ENCODE measurements at places on chromosomes 2 and 18.

DNA sequence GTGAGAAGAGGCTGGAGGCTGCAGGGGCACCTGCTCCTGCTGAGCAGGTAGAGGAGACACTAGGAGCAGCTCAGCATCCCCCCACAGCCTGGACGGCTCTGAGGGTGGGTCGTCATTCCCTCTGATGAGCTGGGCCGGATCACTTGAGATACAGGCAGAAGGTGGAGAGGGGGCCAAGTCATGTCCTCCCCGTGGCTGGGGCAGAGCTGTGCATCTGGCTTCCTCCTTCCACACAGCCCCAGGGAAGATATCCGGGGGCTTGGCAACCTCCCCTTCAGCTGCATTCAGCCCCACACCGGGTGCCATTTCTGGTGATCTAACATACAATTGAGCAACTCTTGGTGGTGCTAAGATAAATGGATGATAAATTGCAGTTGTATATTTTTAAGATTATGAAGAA is 236.9 kb downstream of the LDLRAD4 start:
- no peak for DNase-seq

GRCh38 chr2:74572178-74572925 is 17.8 kb downstream of the DOK1 start:
- no peak for DNase-seq

- no peak for DNase-seq
These were observed 44.0 kb downstream of the ARHGEF33 start for GRCh38 chr2:38933653-38934052.

DNA sequence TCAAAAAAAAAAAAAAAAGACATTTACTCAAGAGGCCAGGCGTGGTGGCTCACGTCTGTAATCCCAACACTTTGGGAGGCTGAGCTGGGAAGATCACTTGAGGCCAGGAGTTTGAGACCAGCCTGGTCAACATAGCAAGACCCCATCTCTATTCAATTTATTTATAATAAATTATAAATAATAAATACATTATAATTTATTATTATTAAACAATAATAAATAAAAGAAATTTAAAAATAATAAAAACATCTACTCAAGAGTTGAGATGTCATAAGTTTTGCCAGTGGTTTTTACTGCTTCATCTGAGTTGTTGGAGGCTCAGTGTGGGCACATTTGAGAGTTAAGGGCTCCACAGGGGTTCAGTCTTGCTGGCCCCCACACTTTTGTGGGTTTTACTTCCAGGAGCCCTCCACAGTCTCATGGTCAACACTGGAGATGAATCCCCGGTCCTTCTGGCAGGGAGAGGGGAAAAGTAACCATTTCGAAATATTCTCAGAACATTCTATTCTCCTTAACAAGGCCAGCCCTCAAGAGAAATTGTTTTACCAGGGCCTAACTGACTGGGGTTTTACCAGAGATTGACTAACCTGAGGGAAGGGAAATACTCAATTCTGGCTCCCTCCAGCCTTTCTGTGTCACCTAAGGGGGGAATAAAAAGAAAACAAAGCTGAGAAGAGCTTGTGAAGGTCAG is 51.6 kb upstream of the NCOA1 start:
- DNase-seq: no peak

DNA sequence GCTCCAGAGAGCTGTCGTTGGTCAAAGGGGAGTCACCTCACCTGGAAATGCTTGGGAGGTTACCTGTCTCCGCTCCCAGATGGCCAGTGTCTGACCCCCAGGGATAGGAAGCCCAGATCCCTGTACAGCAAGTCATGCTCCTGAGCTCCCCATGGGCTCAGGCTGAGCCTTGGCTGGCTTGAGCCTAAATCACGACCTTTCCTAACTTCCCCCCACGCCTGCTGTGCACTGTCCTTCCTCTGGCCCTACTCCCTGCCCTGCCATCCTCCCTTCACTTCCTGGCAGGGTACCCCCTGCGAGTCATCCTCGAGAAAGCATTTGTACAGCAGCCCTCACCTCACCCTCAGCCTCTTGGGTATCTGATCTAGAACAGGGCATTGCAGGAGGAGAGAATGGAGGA is 9.2 kb upstream of the HDAC4 start:
- no peak for DNase-seq

DNA sequence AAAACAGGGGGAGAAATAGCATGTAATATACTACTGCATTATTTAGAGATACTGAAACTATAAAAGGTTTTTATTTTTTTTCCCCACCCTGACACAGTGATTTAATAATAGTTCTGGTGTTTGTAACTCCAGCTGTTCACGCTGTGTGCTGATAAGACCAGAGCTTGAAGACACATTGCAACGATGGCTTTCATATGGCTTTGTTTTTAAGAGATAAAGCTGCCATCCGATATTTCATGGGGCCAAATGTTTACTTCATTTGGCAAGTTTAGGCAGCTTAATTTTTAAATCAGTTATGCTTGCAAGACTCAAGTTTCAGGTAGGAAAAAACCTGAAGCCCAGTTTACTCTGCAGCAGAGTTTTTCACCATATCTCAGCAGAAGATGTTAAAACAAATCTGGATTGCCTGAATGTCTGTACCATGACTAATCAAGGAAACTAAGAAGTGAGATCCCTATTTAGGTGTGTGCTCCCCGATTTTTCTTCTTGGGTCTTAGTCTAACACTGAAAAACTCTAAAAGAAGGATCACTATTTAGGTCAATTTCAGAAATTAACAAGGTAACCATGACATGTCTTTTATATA is 508.6 kb downstream of the PARD3B start:
- no peak for DNase-seq

- peak; percentile 24 for DNase-seq
These were observed 54.8 kb upstream of the KLHL29 start for GRCh38 chr2:23330214-23330613.

DNA sequence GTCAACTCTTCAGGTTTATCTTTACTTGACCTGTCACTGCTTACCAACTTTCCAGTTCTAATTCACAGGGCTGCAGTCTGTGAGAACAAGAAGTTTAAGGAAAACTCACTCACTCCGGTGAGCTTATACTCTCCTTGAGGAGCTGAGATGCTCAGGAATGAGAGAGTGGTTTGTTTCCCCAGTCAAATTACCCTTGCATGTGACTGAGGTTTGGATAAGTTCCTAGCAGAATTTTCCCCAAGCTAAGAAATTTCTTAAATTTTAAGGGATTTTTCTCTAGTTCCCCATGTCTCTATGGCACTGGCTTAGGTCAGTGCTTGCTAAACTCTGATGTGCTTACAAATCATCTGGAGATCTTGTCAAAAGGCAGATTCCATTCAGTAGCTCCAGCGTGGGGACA is 12.8 kb upstream of the CCDC85A start:
- no peak for DNase-seq

DNA sequence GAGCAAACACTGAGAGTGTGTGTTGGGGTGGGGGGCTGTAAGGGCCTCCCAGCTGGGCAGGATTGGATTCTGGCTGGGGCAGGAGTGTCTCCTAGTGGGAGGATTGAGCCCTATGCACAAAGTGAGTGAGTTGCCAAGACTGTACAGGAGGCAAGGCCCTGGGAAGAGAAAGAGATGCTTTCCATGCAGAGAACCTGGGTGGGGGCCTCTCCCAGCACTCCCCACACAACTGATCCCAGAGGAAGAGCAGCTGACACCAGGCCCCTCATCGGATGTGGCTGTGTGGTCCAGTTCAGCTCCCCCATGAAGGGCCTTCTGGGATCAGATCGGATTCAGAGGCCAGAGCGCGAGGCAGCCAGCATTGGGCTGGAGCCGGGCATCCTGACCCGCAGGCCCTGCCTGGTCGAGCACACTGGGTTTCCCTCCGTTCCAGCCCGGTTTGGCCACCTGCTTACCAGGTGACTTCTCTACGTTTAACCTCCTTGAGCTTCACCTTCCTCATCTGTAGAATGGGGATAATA is 49.4 kb upstream of the FAHD2A start:
- DNase-seq: no peak

DNA sequence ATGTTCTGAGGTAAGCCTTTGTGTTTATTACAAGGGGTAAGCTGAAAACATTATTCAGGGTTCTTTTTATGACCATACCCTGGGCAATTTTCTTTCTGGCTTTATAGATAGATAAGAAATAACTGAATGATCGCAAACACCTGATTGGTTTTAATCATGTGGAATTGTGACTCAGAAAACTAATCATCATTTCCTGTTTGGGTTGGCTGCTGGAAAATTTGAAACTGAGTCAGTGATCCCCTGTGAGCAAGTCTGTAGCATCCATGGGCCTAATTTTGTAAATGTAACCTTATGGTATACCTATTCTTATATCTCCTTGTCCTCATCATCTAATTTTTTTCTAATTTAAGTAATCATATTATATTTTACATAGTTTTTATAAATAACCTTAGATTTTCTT is 34.3 kb downstream of the CCDC68 start:
- no peak for DNase-seq

- DNase-seq: no peak
These were observed 8.7 kb upstream of the INPP1 start for GRCh38 chr2:190334479-190335224.

- DNase-seq: no peak
These were observed 3.0 kb downstream of the MSH6 start for GRCh38 chr2:47785986-47786385.

DNA sequence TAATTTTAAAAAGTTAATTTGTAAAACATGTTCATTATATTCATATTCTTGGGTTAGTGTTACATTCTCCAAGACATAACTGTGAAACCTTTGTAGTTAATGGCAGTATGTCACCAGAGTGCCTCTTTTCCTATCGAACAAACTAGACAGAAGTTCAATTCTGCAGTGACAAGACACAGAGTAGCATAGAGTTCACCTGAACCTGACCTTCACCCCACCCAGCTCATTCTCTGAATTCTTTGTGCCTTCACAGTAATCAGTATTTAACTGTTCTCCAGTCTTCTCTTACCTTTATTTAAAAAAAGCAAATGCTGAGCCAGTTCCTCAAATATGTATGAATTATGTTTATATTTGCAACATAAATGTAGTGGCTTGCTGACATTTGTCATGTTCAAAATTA is 52.9 kb upstream of the CHMP1B start:
- no peak for DNase-seq

GRCh38 chr2:146305164-146305563 is 1539.7 kb upstream of the ACVR2A start:
- DNase-seq: no peak

DNA sequence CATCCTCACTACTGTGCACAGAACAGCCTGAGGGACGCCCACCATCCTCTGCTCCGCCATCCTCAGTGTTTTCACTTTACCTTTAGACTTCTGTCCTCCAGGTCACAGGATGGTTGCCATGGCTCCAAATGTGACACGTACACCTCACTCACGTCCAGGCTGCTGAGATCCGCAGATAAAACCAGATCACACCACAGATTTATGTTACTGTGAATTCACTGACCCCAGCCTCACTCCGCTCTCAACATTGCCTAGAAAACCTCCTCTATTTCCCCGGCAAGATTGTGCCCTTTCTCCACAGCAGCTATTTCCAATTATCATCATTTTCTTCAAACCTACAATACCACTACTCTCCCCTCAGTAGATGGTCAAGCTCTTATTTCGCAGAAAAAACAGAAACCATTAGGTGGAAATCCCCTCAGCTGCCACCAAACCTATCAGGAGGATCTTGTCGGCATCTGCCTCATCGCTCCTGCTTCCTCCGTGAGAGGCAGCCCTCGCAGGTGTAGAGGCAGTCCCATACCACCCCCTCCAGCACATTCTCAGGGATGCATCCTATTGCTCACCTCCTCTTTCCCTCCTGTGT is 49.8 kb upstream of the SLC1A4 start:
- DNase-seq: no peak

GRCh38 chr2:7510353-7510752 is 593.1 kb downstream of the RNF144A start:
- no peak for DNase-seq

GRCh38 chr2:187549951-187550555 is 4.2 kb downstream of the TFPI start:
- DNase-seq: no peak

DNA sequence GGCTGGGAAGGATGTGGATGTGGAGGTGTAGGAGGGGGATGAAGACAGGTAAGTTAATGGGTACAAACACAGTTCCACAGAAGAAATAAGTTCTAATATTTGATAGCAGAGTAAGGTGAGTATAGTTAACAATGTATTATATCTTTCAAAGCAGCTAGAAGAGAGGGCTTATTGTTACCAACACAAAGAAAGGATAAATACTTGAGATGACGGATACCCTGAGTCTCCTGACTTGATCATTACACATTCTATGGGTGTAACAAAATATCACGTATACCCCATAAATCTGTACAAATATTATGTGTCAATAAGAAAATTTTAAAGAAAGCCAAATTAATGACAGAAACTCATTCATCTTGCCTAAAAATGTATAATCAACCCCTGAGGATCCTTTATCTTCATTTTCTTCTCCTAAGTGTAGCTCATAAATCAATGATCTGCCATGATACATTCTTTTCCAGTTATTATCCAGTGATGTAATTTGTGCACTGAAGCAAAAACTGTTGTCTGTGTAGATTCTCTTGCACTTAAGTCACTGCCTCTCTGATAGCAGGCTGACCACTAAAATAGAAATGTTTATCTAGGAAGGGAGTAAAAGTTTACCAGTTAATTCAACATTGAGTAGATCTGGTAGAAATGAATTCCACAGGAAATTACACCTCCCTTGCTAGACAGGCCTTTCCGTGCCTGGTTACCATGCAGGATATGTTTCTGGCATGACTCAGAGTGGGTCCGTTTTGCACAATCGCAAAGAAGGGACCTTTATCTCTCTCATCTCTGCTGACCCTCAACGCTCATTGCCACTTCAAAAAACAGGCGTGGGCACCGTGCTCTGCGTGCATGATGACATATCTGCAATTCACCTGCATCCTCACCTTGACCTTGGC is 249.7 kb upstream of the NCKAP5 start:
- no peak for DNase-seq

DNA sequence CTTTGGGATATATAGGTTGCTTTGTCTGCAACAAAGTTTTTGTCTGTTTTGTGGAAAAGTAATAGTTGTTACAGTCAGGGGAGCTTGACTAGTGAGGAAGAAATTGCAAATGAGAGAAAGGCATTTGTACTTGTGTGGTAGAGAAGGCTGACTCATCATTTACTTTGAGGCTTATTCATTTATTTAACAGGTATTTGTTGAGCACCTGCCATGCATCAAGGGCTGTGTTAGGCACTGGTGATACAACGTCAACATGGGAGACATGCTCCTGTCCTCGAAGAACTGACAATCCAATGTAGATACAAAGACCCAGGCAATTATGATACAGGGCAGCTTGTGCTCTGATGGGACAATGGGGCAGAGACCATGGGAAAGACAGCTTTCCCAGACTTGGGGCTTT is 79.5 kb downstream of the UPP2 start:
- DNase-seq: no peak

DNA sequence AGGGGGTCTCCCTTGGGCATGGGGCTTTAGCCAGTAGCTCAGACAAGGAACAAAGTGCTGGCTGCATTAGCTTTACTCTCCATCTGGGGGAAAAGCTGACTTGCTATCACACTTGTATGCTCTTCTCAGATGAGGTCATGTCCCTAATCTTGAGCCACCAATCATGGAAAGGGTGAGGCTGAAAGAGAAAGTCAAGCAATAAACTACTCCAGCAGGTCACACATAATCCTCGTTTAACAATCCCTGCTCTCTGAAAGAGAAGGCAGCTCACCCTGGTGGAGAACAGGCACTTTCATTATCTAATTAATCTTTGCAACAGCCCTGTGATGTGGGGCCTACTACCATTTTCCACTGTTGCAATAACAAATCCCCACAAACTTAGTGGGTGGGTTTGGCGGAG is 129.7 kb upstream of the CAPN13 start:
- no peak for DNase-seq

- DNase-seq: no peak
These were observed 214.7 kb downstream of the SS18 start for GRCh38 chr18:25875551-25876240.
